GM23248 (cell line): ENCODE measurements at places on chromosomes 11 and 22. TPM values are rescaled to one million over a fixed set of nuclear protein-coding genes. Genes with fewer than 3 reads are reported as not detected.

The CTSW gene
- total RNA-seq, result 1.1 TPM in 1 of 2 replicates, not detected in the other

DNA sequence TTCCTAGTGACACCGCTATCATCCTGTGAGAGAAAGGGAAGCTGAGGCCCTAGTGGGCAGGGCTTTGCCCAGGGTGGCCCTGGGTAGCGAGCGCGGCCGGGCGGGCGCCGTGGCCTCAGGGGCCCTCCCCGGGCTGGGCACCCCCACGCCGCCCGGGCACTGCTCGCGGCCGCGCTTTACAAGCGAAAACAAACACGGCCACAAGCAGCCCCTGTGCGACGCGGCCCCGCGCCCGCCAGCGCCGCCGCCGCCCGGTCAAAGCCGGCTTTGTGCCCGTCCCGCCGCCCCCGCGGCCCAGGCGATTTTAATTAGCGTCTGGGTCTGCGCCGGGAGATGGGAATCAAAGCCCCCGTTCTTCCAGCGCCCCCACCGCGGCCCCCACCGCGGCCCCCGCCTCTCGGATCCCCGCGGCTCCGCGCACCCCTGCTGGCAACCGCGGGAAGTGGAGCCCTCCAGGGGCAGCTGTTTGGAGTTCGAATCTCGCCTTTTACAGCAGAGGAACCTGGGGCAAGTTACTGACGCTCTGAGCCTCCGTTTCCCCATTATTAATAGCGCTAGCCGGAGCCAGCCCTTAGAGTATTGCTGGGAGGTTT is 47.9 kb downstream of the CHRDL2 start:
- peak; percentile 70 for DNase-seq
- H3K27ac ChIP-seq, result no peak overlapping the region
- H3K36me3 ChIP-seq, result no peaks in the 10 kb centered on the region

The KCNK4 gene
- not detected in 2 replicates for total RNA-seq

The CABP4 gene
- total RNA-seq, result not detected in 2 replicates

The OR5AN1 gene
- not detected in 2 replicates for total RNA-seq
